ENCODE measurements at places on chromosomes 11 and 22.

DNA sequence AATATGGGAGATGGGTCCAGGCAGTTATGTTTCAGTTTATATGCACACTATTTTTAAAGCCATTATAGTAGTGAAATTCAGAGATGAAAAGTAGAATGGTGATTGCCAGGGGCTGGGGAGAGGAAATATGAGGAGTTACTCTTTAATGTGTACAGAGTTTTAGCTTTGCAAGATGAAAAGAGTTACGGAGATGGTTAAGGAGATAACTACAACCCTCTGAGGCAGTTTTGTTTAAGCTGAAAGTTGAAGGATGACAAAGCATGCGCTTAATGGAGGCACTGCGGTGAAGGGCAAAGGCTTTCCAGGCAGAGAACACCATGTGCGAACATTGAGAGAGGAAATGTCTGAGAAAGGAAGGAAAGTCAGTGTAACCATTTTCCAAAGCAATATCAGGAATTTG lies 18.2 kb upstream of the BMAL1 start:
- DNase-seq = no peak

GRCh38 chr22:39296535-39296934 lies 22.9 kb downstream of the RPL3 start:
- DNase-seq = no peak

DNA sequence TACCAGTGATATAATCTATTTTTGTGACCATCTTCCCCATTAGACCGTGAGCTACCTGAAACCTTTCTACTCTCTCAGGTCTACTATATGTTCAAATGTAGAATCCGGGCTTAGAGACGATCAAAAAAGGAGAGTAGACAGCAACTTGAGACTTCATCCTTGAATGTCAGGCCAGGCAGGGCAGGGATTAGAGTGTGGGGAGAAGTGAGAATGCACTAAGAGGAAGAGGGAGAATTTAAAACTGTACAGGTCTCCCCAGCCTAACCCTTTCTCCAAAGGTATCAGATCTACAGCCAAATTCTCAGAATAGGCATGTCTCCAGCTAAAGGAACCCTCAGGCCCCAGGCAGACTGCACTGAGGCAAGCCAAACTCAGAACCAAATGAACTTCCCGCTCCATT lies 935 bp downstream of the LAMTOR1 start:
- no peak for DNase-seq

DNA sequence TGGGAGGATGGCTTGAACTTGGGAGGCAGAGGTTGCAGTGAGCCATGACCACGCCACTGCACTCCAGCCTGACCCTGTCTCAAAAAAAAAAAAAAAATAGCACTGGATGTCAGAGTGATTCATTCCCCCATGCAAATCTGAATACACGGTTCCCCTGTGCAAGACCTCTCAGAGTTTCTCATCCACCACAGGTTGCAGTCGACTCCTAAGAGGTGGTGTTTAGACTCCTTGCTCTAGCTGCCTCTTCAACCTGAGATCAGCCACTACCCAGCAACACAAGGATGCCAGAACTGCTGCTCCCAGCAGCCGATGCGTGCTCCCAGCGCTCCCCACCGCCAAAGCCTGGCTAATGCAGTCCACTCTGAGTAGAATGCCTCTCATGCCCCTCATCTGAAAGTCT lies 97.5 kb downstream of the PARVA start:
- DNase-seq = no peak

- no peak for DNase-seq
Observed at GRCh38 chr11:28767574-28767973, 659.4 kb downstream of the METTL15 start.

All from astrocyte of the spinal cord (primary cell).